ENCODE measurements at places on chromosomes 6 and 20. TPM values are rescaled to one million over a fixed set of nuclear protein-coding genes. Genes with fewer than 3 reads are reported as not detected.

GRCh38 chr20:58864346-58864745, 11.8 kb downstream of the GNAS start:
- DNase-seq, result no peak

DNA sequence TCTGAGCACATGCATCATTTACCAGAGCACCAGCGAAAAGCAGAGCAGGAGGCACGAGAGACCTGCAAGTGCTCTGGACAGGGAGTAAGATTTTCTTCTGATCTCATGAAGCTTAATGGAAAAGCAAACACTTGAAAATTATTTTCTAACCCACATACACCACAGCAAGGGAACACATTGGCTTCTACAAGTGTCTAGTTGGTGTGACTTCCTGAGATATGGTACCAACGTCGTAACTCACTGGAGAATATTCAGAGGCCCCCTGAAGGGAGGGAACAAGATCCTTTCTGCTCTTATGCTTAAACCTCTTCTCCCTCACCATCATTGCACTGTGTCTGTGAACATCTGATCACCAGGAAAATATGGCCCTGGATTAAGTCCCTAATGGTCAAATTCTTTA, 48.6 kb downstream of the PSMB1 start:
- DNase-seq, result no peak

DNA sequence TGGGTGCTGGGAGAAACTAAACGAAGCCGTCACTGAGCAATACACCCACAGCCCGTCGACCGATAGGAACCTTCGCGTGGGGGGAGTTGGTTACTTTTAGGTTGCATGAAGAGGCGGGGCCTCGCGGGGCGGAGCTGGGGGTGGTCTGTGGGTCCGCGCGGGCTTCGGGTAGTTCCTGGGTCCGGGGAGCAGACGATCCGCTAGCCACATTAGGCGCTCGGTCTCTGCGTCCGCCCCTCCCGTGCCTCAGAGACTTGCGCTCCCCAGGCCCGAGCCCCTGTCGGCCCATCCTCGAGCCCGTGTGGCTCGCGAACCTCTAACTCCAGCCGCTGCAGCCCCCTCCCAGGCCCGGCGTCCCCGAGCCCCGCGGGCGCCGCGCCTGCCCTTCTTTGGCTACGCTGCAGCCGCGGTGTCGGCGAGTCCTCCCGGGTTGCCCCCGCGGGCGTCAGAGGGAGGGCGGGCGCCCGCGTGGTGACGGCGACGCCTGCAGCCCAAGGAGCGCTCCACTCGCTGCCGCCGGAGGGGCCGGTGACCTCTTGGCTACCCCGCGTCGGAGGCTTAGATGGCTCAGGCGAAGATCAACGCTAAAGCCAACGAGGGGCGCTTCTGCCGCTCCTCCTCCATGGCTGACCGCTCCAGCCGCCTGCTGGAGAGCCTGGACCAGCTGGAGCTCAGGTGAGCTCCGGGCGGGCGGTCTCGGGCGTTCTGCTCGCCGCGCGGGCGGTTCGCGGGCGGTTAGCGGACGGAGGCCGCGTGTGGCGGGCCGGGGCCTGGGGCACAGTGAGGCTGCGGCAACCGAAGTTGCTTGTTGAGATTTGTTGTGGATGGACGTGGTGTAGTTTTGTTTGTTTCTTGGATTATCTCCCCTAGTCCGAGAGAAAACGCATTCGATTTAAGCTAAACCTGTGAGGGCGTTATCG, at the start of gene BAG2:
TSS of gene BAG2 (plus strand) at position 191 of the 920 bp plus-strand sequence. CDS start at position 563, 372 bp downstream.
- DNase-seq, result peak; percentile 94

- DNase-seq, result no peak
These were observed 160.1 kb upstream of the CITED2 start for GRCh38 chr6:139534472-139535115.

DNA sequence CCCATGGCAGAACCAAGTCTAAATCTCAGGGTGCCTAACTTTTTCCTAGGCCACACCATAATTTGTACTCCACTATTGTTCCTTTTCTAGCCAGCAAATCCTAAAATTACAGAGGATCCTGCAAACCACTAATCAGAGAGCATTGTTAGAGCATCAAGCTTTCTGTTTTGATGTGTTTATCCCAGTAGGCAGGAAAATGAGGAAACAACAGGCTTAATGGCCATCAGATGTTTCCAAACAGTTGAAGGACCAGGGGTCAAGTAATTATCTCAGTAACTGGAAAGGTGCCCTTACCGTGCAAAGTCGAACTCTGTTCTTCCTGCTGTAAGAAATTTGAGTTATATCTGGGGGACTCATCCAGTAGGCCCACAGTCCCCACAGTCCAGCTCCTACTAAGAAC, 58.7 kb downstream of the RALY start:
- no peak for DNase-seq

DNA sequence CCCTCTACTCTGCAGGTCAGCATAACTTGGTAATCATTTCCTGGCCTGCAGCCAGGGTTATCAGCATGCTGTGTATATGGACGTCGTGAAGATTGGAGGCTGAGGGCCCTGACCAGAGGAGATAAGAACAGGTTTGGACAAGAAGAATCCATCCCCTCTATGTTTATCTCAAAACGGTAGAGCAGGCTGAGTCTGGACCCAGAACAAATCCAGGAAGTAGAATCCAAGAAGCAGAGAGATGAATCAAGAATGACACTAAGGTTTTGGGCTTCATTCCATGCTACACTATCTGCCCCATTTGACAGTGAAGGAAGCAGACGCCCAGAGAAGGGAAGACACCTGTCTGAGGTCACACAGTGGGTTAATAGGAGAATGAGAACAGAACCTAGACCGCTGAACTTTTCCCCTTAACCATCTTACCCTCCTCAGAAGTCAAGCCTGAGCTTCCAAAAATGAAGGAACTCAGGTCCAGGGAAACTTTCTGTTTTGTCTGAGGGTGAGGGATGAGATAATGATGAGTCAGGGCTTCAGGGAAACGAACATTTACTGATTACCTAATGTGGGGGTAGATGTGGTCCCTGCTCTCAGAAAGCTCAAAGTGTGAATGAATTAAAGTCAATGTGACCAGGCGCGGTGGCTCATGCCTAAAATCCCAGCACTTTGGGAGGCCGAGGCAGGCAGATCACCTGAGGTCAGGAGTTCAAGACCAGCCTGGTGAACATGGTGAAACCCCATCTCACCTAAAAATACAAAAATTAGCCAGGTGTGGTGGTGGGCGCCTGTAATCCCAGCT, 9.4 kb upstream of the COMMD7 start:
- no peak for DNase-seq

GRCh38 chr6:160328447-160328846, 19.7 kb upstream of the SLC22A3 start:
- no peak for DNase-seq

- DNase-seq, result no peak
These were observed 40.5 kb downstream of the HLA-F start for GRCh38 chr6:29763491-29764289.

GRCh38 chr6:136706430-136706829, 85.8 kb downstream of the MAP3K5 start:
- no peak for DNase-seq

DNA sequence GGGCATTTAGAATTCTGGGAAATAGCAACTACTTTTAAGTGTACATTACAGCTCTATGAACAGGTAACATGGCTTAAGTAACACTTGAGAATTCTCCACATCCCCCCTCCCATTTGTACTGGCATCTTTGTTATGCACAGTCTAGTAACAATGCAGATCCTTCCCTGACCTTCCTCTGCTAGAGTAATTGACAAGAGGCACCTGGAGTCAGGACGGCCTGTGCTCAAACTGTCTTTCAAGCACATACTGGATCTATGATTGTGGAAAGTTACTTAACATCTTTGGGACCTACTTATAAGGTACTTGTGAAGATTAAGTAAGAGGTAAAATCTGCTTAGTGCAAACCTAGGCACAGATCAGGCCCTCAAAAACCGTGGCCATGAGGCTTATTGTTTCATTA, 21.9 kb upstream of the GSTA3 start:
- no peak for DNase-seq

GRCh38 chr20:63442100-63442493, 30.4 kb downstream of the KCNQ2 start:
- peak; percentile 71 for DNase-seq

- no peak for DNase-seq
These were observed 3.2 kb downstream of the SLC17A9 start for GRCh38 chr20:62955519-62956386.

DNA sequence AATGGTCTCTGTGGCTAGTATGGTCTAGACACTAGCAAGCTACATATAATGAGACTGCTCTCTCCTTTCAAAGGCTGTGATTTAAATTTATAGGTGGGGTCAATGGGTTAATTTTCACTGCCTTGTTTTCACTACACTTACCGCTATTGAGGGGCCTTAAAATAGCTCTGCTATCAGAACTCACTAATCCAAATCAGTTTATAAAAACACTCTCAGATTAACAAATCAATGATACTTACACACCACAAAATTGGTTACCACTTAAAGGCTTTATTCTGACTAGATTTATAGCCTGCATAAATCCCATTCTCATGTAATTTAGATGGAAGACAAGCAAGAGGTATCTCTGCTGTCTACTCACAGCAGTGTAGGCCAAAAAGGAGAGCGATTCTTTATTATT, 313.0 kb upstream of the AGPAT4 start:
- DNase-seq, result no peak

DNA sequence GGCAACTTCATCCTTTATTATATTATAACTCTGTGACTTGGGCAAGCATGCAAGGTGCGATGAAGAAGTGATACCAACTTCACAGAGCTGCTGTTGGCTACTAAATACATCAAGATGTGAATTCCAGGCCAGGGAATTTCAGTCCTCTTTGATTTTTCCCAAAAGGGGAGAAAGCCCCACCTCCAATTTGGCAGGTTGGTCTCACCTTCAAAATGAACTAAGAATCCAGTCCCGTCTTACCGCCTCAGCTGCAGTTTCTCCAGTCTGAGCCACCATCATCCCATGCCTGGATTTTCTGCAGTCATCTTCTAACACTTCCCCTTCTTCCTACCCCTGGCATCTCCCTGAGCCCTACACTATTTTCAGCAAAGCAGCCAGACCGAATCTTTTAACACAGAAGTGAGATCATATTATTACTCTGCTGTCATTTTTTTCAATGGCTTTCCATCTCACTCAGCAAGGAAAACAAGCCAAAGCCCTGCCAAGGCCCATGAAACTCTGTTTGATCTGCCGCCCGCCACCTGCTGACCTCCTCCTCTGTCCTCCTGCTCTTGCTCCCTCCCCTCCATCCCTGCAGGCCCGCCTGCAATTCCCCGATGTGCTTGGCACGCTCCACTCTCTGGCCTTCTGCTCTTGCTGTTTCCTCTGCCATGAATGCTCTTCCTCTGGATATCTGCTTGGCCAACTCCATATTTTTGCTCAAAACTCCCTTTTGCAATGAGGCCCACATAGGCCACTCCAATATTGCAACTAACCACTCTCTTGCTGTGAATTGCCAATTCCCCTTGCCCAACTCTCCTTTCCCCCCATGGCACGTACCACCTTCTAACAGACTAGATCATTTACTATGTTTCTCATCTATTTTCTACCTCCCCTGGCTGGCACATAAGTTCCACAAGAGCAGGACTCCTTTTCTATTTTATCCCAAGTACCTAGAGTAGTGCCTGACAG, 46.0 kb upstream of the TAGAP start:
- no peak for DNase-seq

DNA sequence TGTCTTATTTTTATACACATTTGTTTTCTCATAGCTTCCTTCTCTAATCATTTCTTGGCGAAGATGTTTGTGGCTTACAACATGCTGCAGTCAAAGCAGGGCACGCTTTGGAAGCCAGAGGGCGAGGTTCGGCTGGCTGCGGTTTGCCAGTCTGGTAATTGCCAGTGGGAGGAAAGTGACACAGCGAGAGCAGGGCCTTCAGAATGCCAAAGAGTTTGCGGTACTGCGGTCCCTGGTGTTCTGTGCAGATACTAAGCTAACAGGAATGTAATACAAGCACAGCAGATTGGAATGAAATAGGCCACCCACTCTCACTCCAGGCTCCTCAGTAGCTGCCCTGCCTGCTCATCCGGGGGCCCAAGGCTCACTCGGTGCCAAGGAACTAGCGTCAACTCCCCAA, 58.7 kb upstream of the TGM3 start:
- peak; percentile 67 for DNase-seq

- no peak for DNase-seq
These were observed 23.9 kb downstream of the INSM1 start for GRCh38 chr20:20391766-20392165.

DNA sequence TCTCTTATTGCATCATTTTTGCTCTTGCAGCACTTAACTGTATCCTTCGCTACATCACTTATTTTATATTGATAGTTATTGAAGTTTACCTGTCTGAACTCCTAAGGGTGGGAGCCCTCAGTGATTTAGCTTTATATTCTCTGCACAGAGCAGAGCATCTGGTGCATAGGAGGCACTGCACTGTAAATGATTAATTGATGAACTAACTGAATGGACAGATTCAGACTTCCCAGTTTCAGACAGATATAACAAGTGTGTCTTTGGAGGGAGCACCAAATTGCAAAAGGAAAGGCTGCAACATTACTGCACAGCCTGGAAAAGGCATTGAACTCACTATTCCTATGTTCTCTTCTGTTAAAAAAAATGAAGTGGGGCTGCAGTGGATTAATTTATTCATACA, 160.3 kb downstream of the EDN1 start:
- no peak for DNase-seq

DNA sequence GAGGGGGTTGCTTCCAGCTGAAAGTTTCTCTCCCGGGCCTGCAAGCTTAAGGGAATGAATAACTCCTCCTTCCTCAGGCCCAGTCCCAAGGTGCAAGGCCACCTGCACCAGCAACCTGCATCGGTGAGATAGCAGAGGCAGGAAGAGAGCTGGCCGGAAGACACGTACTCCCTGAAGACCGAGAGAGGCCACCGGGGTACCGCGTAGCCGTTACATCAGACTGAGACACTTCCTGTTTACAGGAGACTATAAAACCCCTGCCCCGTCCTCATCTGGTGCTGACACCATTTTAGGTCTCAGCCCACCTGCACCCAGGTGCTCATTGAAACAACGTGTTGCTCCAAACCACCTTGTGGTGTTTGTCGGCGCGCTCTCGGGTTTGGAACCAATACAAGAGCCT, 60.5 kb upstream of the PRND start:
- no peak for DNase-seq

DNA sequence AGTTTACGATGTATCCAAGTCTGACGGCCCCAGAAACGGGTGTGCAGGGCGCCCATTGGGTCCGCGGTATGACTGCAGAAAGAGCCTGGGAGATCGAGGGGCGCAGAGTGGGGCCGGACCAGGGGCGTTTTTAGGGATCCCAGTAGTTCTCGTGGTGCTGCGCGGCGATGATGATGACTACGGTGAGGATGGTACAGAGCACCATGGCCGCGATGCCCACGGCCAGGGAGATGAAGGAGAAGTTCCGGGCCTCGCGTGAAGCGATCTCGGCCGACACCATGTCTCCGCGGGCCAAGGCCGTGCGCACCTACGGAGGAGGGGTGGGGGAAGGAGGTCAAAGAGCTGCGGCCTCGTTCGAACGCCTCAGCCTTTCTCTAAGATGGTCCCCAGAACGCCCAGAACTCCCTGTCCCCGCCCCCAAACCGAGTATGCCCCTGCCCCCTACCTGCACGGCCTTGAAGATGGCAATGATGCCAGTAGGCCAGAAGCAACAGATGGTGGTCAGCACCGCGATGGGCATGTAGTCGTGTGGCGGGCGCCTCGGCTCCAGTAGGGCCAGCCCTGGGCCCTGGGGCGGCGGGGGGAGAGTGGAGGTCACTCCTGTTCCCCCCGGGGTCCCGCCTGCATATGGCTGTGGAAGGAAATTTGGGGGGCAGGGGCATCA, 2.5 kb downstream of the PRRT1 start:
- no peak for DNase-seq

The MCCD1 gene
- not detected for total RNA-seq

The FKBP1C gene
- not detected for total RNA-seq

The LY6G5C gene
- 2.1 TPM for total RNA-seq

The ARMC12 gene
- total RNA-seq, result 0.74 TPM

The PTCHD4 gene
- total RNA-seq, result 0.19 TPM

The TBP gene
- total RNA-seq, result 8.1 TPM

The ABHD16B gene
- total RNA-seq, result not detected

The OR2H2 gene
- total RNA-seq, result not detected
